ENCODE measurements at places on chromosomes 1 and 21.

DNA sequence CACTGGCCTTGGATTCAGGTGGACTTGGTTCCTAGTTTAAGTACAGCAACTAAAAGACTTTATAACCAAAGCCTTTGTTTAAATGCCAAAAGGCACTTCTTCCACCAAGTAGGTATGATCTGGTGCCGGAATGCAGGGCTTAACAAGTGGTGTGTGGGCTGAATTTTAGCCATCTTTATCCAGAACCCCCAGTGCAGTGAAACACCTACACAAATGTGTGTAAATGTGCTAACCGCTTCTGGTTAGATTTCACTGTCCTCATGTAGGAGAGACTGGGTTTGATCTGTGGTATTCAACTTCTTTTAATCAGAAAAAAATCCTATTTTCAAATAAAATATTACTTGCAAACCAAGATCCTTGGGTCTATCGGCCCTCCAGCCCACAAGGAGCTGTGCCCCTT is 10.3 kb downstream of the SLAMF1 start:
- no peak for DNase-seq

GRCh38 chr1:201269281-201269680 is 14.0 kb upstream of the PKP1 start:
- no peak for DNase-seq

DNA sequence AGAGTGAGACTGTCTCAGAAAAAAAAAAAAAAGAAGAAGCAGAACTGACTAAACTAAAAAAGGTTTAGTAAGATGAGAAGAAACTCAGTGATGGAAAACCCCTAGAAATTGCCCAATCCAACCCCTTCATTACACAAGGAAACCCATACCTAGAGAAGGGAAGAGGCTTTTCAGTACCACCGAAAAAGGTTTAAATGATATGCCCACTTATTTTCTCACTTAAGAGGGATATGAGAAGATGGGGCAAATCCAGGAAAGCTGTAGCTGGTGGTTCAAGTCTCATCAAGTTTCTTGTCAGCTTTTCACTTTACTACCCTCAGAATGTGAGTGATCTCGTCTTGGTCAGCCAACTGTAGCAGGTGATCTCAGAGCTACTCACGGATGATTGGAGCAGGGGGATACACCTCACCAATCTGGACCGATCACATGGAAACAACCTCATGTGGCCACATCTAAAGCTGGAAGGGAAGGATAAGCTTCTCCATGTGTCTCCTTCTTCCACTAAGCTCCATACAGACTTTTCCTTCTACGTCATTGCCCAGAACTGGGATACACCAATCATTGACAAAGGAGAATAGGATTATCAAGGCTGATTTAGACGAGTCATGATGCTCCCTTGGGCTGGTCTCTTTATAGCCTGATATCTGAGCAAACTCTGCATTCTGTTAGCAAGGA is 126.7 kb upstream of the POU3F1 start:
- DNase-seq: no peak

DNA sequence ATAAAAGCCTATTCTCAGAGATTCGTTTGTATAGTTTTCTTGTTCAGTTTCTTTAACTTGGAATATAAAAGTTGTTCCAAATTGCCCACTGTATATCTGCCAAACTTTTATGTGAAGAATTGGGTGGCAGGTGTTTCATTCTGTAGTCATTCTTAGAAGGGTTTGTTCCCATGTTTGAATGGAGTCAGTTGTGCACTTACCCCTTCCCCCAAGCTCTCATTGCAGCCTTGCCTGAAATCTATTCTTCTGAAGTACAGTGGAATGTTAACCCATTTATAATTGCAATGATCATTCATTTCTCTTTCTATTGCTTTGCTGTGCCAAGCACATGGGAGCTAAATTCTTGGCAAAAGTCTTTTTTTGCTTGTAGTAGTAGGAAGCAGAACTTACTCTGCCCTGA is 375.3 kb upstream of the C1orf87 start:
- DNase-seq: no peak

DNA sequence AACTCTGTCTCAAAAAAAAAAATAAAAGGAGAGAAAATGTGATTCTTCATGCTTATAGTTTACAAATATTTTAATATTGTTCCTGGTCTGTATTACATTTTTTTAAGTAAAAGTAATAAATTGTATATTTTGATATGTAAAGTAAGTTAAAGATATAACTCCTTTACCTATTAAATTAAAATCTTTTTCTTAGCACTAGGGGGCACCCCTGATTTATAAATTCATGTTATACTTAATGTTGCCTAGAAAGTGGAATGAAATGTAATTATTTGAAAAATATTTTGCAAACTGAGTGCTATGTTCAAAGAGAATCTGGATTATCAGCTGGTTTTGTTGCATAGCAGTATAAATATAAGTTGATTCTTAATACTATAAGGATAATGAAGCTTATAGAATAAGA is 49.2 kb downstream of the RALGPS2 start:
- no peak for DNase-seq

DNA sequence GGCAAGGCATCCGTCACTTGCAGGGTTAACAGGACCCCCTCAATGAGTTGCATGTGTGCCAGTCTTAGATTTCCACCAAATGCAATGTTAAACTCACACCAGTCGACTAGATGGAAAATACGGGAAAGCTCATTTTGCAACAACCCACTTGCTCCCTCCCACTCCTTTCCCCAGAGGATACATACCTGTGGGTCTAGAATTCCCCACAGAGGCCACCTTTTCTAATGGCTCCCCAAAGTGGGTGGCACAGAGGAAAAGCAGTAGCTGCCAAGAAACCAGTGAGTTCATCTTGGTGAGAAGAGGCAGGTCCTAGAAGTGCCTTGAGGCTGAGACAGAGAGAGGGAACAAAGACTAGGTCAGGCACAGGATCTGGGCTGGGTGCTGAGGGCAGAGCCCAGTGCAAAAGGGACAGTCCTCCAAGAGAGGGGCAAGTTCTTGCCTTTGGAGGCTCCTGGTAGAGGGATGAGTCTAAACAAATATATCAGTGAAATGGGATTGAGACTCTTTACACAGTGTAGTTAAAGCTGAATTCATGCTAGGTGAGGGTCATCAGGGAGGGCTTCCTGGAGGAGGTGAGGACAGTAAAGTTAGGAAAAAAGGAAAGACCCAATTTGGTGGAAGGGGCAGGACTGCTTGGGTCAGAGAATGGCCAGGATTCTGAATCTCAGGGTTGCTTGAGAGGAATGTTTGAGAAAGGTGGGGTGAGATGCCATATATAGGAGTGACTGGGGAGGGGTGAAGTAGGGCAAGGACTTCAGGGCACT is 3.5 kb downstream of the KISS1 start:
- no peak for DNase-seq

GRCh38 chr1:158458263-158458662 is 3.4 kb upstream of the OR10K1 start:
- no peak for DNase-seq

GRCh38 chr1:194047206-194047605 is 860.8 kb upstream of the B3GALT2 start:
- DNase-seq: no peak

- no peak for DNase-seq
Measured at GRCh38 chr1:153312570-153313186, at the start of gene PGLYRP3. TSS of gene PGLYRP3 (minus strand) at chr1:153312952. CDS start at chr1:153310665, 2,287 bp downstream.

DNA sequence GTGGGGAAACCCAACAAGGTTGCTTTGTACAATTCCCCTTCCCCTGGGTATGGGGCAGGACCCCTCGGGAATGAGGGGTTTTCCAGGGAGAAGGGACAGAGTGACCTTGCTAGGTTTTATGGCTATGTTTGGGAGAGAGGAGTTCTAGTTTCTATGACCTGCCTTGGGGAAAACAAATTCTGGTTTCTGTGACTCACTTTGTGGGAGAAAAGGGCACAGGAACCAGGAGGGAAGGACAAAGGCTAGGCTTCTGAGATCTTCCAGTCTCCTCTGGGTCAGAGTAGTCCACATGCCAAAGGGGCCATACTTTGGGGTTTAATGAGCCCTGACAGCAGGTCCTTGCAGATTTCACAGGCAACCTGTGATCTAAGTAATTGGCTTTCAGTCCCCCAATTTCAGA is 5.5 kb upstream of the PTGER3 start:
- DNase-seq: no peak

DNA sequence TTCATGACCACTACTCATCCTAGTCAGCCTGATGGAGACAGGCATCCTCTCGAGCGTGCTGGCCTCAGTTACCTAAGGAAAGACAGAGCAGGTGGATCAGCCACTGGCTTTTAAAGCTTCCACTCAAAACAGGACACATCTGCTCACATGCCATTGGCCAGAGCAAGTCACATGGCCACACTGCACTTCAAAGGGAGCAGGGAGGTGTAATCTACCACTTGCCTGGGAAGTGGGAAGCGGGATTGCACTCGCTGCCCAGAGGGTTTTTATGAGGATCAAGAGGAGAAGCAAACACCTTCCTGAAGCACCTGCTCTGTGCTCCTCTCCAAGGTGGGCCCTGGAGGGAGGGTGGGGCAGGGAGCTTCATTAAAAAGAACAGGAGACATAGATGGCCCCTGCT is 108.0 kb downstream of the TAS1R2 start:
- DNase-seq: no peak

GRCh38 chr1:99613716-99614115 is 32.2 kb upstream of the PALMD start:
- no peak for DNase-seq

- no peak for DNase-seq
Measured at GRCh38 chr1:156149374-156150332, 3.7 kb upstream of the SEMA4A start.

GRCh38 chr1:204196068-204196795 is at the start of gene KISS1:
TSS of gene KISS1 (minus strand) at chr1:204196491. CDS start at chr1:204192876, 3,615 bp downstream.
- DNase-seq: no peak

DNA sequence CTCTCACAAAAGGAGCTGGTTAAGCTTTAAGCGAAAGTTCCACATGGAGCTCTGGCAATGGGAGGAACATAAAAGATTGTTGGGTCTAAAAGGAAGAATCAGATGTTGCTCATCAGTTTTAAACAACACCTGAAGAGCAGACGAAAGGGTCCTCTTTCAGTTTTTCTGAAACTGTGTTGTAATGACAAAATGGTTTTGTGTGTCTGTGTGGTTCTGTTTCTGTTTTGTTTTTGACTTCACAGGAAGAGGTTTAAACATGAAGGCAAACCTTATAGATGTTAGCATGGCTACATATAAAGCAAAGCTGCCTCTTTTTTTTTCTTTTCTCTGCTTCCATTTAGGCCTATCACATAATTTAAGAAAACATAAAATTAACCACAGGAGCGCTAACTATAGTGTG is 136.1 kb downstream of the ZP4 start:
- no peak for DNase-seq

DNA sequence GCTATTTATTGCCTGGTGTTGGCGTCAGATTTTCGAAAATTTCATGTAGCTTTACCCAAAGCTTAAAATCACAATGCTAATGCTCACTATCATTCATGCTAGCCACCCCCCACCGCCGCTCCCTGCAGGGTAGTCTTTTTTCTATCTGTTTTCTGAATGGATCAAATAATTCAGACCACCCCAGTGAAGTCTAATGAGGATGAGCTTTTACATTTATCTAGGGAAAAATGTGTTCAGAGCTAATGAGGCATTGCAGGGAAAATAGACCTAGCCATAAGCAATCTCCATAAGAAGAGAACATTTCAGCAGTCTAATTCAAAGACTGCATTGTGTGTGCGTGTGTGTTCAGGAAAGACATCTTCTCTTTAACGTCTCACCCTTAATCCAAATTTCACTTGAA is 533.0 kb upstream of the PRMT6 start:
- DNase-seq: no peak

- no peak for DNase-seq
Measured at GRCh38 chr1:82845866-82846265, 1045.1 kb downstream of the ADGRL2 start.

GRCh38 chr1:166184897-166185296 is 18.1 kb upstream of the FAM78B start:
- DNase-seq: no peak

- no peak for DNase-seq
Measured at GRCh38 chr1:201192261-201192788, 1.7 kb downstream of the IGFN1 start.

- DNase-seq: no peak
Measured at GRCh38 chr1:116242741-116243140, 130.3 kb upstream of the ATP1A1 start.

- DNase-seq: peak; percentile 77
Measured at GRCh38 chr1:1371746-1372711, 3.0 kb downstream of the AURKAIP1 start.

DNA sequence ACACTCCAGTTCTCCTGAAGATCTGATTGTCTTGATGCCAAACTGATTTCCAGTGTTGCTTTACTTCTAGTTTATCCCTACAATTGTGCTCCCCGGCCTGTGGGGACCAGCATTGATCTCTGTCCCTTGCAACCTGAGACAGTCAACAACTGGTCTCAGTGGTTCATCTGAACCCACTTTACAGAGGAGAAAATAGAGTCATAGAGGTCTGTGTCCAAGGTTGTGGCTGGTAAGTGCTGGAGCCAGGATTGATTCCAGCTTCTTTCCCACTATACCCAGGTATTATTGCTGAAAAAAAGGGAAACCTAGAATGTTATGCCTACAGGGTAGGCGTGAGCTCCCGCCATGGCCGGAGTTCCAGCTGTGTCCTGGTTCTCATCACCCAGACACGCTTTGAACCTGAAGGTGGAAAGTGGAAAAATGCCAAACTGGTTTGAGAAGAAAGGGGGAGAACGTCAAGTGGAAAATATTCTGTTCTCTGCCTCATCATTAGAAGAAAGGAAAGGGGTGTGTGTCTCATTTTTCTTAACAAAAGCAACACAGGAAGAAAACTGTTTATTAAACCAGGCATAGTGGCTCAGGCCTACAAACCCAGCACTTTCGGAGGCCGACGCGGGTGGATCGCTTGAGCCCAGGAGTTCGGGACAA is 60.7 kb upstream of the ITPKB start:
- no peak for DNase-seq

DNA sequence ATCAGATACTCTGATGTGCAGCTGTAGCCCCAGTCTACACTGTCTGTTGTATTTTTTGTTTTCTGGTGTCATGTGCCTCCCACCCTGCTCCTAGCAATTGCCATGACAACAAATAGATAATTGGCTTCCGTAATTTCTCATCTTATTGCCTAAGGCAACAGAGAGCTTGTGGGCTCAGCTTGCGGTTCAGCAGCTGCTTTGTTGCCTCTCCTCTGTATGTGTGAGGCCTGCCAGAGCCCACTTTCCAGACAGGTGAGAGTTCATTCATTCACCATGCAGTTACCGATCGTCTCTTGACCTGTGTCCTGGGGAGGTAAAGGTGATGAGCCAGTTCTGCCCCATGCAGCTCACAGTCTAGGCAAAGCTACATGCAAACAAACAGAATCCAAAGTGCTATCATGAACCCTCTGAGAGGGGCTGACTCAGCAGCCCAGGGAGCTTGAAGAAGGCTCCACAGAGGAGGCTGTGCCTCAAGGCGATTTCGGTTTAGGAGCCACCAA is 11.9 kb downstream of the LGALS8 start:
- no peak for DNase-seq

GRCh38 chr1:38014724-38015424 is 2.3 kb downstream of the UTP11 start:
- DNase-seq: no peak

GRCh38 chr1:206937425-206937824 is 8.8 kb downstream of the PIGR start:
- no peak for DNase-seq

DNA sequence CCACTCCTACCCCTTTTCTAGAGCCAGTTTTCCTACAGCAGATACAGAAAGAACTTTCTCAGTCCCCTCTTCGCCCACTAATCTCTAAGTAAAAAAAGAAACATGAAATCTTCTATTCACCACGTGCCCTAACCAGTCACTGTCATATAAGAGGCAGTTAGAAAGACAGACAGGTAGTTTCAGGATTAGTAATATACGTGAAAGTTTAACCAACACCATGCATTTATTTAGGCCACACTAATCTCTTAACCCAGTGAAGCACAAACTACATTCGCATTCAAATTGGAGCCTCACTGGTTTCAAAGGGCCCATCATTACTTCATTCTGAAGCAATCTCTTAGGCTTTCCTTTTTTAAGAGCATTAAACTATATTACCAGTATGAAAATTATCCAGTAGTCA is 10.1 kb downstream of the GPATCH2 start:
- no peak for DNase-seq
